Activated T-cell treated with anti-CD3 and anti-CD28 coated beads for 4 hours (primary cell): ENCODE measurements at places on chromosomes 12 and 14.

- no peak for DNase-seq
Measured at GRCh38 chr12:108248011-108248410, 91.1 kb downstream of the CMKLR1 start.

DNA sequence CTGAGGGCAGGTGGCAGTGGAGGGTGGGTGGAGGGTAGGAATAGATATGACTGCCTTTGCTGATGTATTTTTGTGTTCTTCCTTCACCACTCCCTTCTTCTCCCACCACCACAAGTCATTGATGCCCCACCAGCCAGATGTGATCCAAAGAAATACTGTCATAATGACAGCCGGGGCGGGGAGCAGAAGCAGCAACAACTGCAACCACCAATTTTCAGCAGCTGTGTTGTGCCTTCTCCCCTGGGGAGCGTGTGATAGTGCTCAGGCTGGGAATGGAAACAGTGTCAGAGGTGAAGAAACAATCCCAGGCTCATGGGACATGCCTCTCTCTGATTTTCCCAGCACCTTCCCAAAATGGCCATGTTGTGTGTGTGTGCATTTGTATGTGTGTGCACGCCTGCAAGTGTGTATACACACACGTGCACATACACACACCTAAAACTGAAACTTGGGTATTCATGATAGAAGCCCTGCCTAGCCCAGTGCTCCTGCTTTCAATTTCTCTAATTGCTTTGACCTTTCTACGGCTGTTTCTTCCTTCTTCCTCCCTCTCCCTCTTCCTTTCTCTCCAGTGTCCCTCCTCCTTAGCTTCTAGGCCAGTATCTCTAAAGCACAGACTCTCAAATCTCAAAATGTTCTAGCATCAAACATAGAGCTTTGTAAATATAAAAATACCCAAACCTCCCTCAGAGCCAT lies 299.2 kb upstream of the FKBP4 start:
- no peak for DNase-seq

- no peak for DNase-seq
Measured at GRCh38 chr12:121501946-121502345, 78.9 kb downstream of the KDM2B start.

- DNase-seq: no peak
Measured at GRCh38 chr12:18570543-18570942, 167.3 kb downstream of the PLCZ1 start.
